ENCODE measurements at places on chromosomes 2 and 18. TPM values are rescaled to one million over a fixed set of nuclear protein-coding genes. Genes with fewer than 3 reads are reported as not detected.

The SERPINB5 gene
- total RNA-seq = not detected

The STK25 gene
- 101 TPM for total RNA-seq

The CDK15 gene
- 3.9 TPM for total RNA-seq

The PMAIP1 gene
- total RNA-seq = 1.3 TPM

The ANAPC1 gene
- total RNA-seq = 35.1 TPM

Data from aorta (tissue), 5 donors.